ENCODE measurements at places on chromosomes 2 and 18.

GRCh38 chr18:75350857-75351256, 76.6 kb downstream of the SMIM21 start:
- no peak for DNase-seq

DNA sequence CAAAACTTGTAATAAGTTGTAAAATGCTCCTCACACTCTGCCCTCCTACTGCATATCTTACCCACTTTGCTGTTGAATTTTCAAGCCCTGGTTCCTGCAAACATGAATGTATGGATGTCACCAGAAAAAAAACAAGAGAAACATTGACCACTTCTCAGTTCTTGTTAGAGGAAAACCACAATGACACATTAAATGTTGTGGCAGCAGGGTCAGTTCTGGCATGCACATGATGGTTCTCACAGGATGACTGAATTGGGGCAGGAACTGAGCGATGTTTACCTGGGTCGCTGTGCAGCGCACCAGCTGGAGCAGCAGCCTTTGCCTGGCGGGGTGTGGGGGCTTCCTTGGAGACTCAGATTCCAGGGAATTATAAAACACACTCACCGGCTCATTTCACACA, 14.0 kb upstream of the PRKCE start:
- DNase-seq = no peak

- no peak for DNase-seq
Observed at GRCh38 chr2:39549718-39550464, 112.8 kb upstream of the MAP4K3 start.

- DNase-seq = no peak
Observed at GRCh38 chr2:105621038-105621437, 123.7 kb upstream of the NCK2 start.

- no peak for DNase-seq
Observed at GRCh38 chr2:205934443-205934842, 151.5 kb downstream of the INO80D start.

DNA sequence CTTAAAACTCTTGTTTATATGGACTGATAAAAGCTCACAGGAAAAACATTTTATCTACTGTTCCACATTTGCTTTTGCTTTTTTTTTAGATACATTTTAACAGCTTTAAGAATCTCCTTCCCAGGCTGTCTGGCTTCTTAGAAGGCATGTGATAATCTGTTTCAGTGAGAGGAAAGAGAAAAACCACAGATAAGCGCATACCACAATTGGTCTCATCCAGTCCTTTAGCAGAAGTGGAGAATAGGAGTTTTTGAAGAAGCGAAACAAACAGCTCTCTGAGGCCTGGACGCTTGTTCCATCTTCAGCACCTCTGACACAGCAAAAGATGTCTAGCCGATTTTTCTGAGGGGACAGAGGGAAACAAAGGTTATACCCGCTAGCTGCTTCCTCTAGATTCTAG, 37.6 kb downstream of the RMC1 start:
- DNase-seq = no peak

DNA sequence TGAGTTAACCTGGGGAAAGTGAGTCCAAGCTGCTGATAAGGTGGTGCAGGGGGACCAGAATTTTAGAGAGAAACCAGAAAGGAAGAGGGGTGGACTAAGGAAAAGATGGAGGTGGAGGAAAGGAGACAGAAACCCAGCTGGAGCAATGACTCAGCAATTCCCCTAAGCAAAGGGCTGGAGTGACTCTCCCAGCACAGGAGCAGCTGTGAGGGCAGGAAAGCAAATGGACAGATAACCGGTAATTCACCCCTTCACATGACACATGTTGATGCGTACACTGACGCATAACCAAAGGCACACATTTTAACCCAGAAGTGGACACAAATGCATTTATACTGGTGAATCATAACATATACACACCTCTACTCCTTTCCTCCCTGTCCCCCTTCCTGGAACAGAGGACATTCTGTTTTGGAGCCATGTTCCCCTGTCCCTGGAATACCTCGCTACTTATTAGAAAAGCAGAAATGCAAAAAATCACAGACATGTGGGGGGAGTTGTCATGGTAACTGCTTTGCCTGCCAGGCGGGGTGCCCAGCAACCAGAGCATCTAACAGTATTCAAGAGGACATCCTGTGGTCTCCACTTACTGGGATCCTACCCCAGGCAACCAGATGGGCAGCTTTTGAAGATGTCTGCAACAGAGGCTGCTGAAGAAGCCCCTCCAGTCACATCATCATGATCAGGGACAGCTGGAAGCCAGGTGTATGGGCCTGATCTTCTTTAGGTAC, 4.7 kb downstream of the CDK5R2 start:
- no peak for DNase-seq
